ENCODE measurements at places on chromosomes 2 and 18.
A peak's percentile ranks its signal among the peaks of the same experiment; 100 is the strongest.

DNA sequence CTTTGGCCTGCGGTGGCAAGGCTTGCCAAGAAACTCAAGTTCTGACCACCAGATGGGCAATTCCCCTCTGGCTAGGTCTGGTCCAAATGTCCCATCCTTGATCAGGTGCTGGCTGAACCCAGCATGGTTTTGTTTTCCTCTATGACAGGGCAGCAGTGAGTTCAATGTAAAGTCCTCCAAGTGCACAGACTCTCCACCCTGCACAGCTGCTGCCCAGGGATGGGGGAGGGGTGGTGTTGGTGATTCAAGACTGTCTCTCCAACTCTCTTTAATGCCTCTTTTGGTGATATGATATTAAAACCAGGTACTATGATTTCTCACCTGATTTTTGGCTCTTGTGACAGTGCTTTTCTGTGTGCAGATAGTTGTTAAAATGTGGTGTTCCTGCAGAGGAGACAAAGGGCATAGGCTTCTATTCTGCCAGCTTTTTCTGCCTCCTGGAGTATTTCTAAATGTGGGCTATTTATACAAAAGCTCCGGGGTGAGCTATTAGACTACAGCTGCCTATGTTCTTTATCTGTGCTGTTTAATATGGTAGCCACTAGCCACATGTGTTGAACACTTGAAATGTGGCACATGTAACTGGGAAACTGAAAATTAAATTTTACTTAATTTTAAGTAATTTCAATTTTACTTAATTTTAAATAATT is 64.0 kb upstream of the STK39 start:
- no peak for DNase-seq

- DNase-seq, result no peak
These were observed 419.5 kb upstream of the CELF4 start for GRCh38 chr18:37985126-37985525.

DNA sequence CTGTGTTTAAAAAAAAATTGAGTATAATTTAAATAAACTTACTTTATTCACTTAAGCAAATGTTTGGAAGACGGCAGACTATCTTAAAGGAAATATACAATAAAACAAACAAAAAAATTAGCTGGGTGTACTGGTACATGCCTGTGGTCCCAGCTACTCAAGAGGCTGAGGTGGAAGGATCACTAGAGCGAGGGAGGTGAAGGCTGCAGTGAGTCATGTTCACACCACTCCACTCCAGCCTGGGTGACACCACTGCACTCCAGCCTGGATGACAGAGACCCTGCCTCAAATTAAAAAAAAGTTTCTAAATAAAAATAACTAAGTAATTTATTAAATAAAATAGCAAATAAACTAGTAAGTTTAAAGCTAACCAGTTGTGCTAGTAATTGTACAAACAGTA is 7.5 kb downstream of the PUM2 start:
- no peak for DNase-seq

GRCh38 chr2:174522553-174522952 is 35.7 kb upstream of the GPR155 start:
- peak; percentile 22 for DNase-seq

DNA sequence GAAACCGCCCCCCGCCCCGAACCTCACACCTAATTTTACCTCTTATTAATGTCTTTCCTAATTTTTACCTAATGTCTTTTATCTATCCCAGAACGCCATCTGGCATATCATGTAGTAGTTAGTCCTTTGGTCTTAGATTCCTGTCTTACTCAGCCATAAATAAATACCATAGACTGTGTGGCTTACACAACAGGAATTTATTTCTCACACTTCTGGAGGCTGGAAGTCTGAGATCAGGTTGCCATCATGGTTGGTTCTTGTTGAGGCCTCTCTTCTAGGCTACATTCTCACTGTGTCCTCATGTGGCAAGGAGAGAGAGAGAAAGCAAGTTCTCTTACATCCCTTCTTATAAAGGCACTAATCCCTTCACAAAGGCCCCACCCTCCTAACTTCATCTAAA is 46.8 kb downstream of the RHBDD1 start:
- DNase-seq, result no peak

DNA sequence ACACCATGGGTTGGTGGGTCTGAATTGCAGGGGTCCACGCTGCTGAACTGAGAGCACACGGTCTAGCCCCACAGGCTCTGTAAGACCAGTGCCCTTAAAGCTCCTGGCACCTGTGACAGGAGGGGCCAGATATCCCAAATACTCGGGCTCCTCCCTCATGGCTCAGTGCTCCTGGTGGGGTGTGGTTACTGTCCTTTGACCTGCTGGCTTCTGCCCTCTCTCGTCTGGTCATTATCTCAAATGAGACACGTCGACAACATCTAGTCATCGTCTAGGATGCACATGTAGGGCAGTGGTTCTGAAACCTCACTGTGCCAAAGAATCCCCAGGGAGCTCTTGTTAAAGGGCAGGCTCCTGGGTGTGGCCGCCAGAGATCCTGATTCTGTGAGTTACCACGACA is 258.4 kb downstream of the LOXHD1 start:
- no peak for DNase-seq

GRCh38 chr2:21664083-21664482 is 540.3 kb downstream of the TDRD15 start:
- DNase-seq, result no peak

DNA sequence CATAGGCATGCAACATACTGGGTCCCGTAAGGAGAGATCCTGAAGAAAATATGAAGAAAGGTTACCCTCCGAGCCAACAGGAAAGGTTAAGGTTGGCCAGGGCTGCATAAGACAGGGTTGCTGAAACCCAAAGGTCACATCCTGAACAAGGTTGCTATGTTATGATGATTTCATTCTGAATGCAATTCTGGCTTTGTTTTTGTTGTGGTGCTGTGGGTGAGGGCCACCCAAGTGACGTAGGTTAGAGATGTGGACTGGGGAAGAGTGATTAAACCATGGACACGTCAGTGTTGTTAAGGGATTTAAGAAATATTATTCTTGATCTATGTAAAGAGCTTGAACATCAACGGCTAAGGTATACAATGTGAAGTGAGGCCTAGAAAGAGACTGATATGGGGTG is 60.0 kb downstream of the ZEB2 start:
- peak; percentile 67 for DNase-seq

- no peak for DNase-seq
These were observed 718.7 kb upstream of the FAM98A start for GRCh38 chr2:34317797-34318196.

- DNase-seq, result no peak
These were observed 343.1 kb upstream of the LYPD1 start for GRCh38 chr2:133012847-133013734.

- no peak for DNase-seq
These were observed 886.2 kb upstream of the NRXN1 start for GRCh38 chr2:51918113-51918512.

DNA sequence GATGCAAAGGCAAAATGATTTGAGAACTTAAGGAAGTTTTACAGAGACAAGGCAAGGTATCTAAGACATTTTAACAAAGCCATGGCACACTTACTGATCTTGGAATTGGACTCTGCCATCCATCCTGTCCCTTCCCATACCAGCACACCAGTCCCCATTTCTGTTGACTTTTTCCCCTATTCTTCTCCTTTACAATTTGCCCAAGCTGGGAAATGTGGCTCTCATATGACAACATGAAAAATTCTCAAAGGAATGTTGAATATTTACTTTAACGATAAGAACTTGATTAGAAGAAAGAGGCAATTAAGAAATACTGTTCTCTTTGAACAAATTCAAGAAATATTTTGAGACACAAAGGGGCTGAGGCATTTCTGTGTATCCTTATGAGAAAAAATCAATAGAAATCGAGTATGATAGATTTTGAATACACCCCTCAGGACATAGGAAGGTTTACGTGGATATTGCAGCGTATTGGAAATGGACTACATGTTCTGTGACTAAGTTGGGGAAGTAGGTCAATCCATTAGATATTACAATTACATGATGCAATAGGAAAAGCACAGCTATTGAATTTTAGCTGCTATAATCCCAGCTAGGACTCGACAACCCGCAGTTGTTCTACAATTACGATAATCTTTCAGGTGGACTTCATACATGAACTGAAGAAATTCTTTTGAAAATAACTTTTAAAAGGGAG is 201.6 kb downstream of the TRIB2 start:
- DNase-seq, result peak; percentile 11
